ENCODE measurements at places on chromosomes 7 and 10. TPM values are rescaled to one million over a fixed set of nuclear protein-coding genes. Genes with fewer than 3 reads are reported as not detected.

Gene ADARB2
- 0.49 TPM for polyA plus RNA-seq

Gene VPS50
- polyA plus RNA-seq = 32.9 TPM

Gene FAM25A
- polyA plus RNA-seq = not detected

Gene GPR15LG
- 0.15 TPM for polyA plus RNA-seq

Gene ERLIN1
- polyA plus RNA-seq = 37.3 TPM

Gene ATOH7
- polyA plus RNA-seq = not detected

Gene GPRIN2
- 5.8 TPM for polyA plus RNA-seq

Gene NODAL
- 0.67 TPM for polyA plus RNA-seq

Gene TUBB8
- polyA plus RNA-seq = 0.76 TPM

Gene TUBGCP2
- 55.5 TPM for polyA plus RNA-seq

Gene KMT2C
- polyA plus RNA-seq = 35.9 TPM

Gene CPXM2
- polyA plus RNA-seq = 1.9 TPM

Gene CHRM2
- 0.98 TPM for polyA plus RNA-seq

Gene TEX47
- not detected for polyA plus RNA-seq

Gene CRYGN
- 0.58 TPM for polyA plus RNA-seq

Gene NACAD
- polyA plus RNA-seq = 5.7 TPM

Gene PTPRN2
- 6.6 TPM for polyA plus RNA-seq

Gene C7orf33
- polyA plus RNA-seq = not detected

Gene FAM25G
- not detected for polyA plus RNA-seq

Gene AGR2
- 124 TPM for polyA plus RNA-seq

Gene SAMD9L
- polyA plus RNA-seq = 18.3 TPM

Gene TUBAL3
- not detected for polyA plus RNA-seq

Gene AGMO
- 0.44 TPM for polyA plus RNA-seq

Data from right lung (tissue), 10 donors.